ENCODE measurements at places on chromosomes 1 and 21.

DNA sequence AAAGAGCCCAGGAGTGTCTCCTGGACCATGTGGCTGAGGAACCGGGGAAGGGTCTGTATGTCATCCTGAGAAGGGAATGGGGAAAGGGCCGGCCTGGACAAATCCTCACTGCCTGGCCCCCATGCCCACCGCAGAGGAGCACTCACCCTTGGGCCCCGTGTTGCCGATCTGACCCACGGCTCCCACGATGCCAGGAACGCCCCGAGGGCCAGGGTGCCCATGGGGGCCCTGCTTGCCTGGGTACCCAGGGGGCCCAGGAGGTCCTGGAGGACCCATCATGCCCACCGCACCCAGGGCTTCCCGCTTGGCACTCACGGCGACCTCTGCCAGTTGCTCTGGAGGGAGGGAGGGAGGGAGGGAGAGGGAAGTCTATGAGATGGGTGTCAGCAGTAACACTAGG, 14.6 kb downstream of the COL9A2 start:
- no peak for DNase-seq

- peak; percentile 62 for DNase-seq
Measured at GRCh38 chr1:207579436-207579799, 65.5 kb upstream of the CR1L start.

- no peak for DNase-seq
Measured at GRCh38 chr1:18155881-18156385, 48.3 kb downstream of the IGSF21 start.

- no peak for DNase-seq
Measured at GRCh38 chr1:212062832-212063438, 27.4 kb downstream of the DTL start.

DNA sequence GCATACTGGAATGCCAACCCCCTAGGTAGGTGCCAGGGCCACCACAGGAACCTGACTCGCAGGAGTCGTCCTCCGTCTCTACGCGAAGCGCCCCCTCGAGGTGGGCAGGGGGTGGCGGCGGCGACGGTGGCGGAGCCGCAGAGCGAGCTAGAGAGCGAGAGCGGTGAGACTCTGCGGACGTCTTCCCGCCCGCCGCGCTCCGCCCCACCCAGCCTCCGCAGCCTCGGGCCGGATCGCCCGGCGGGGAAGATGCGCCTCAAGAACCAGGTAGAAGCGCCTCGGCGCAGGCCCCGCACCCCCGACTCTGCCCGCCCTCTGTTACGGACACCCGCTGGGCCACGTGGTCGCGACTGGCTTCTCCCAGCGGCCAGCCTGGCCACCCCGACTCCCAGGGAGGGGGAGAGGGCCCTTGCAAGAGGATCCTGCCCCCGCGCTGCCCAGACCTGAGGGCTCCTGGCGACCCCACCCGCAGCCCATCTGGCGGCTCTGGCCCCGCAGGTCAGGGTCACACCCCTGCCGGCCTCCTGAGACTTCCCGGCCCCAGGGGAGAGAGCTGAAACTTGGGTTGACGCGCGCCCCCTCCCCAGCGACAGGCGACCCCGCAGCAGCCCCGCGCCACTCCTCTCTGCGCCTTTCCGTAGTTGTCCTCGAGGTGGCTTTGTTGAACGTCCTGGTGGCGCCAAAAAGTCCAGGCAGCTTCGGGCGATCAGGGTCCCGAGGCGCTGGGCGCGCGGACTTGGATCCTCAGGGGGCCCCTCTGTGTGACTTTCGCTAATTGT, 24.4 kb upstream of the AGBL4 start:
- DNase-seq = no peak

DNA sequence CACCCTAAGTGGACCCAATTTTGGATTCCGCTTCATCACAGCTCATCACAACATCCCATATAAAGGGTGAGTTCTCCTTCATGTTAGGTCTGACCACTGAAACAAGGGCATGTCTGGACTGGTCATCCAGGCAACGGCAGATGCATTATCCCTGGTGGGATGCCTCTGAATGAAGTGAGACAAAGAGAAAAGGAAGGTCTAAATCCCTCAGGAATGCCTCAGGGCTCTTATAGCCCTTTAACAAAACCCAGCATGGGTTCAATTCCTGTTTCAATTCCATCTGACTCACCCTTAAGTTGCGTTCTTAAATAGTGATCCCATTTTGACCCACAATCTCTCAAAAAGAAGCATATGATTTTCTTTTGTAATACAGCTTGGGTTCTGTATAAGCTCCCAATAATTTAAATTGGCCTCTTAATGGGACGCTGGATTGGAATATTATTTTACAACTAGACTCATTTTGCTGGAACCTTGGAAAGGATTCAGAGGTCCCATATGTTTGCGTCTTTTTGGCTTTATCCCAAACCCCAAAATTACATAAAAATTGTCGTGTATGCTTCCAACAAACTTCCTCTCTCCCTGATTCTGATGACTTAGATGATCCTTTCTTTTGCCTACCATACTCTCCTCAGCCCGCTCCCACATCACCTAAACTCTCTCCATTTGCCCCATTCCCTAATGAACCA, 287.4 kb upstream of the ZP4 start:
- no peak for DNase-seq

GRCh38 chr1:10615332-10615731, 140.6 kb downstream of the PEX14 start:
- peak; percentile 21 for DNase-seq

- no peak for DNase-seq
Measured at GRCh38 chr1:45969866-45970265, 162.6 kb downstream of the PIK3R3 start.

DNA sequence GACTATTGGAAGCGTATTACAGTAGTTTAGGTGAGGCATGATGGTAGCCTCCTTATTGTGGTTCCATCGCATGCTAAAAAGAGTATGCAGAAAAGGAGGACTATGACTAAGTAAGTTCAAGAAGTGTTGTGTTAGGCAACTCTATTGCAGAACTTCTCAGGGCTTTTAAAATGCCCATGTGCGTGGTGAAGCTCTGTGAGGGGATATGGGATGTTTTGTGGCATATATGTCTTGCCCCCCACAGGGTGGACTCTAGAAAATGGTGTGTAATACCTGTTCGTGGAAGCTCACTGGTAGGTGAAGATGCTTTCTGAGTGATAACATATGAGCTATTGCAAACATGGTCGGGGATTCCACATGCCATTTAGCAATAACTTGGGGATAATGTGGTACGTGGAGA, 31.7 kb downstream of the MAN1A2 start:
- no peak for DNase-seq

- no peak for DNase-seq
Measured at GRCh38 chr1:24380508-24380907, 33.1 kb downstream of the STPG1 start.

DNA sequence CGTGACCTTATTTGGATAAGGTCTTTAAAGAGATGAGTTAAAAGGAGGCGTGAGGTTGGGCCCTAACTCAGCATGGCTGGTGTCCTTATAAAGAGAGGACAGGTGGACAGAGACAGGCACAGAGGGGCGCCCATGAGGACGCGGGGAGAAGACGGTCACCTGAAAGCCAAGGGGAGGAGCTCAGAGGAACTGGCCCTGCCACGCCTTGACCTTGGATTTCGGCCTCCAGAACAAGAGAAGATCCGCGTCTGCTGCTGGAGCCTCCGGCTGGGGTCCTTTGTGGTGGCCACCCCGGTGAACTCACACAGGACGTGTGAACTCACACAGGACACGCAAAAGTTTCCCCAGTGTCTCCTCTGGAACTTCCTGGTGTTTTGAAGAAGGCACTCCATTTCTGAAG, 122.7 kb downstream of the SIK1 start:
- no peak for DNase-seq
